ENCODE measurements at places on chromosomes 2 and 18.

DNA sequence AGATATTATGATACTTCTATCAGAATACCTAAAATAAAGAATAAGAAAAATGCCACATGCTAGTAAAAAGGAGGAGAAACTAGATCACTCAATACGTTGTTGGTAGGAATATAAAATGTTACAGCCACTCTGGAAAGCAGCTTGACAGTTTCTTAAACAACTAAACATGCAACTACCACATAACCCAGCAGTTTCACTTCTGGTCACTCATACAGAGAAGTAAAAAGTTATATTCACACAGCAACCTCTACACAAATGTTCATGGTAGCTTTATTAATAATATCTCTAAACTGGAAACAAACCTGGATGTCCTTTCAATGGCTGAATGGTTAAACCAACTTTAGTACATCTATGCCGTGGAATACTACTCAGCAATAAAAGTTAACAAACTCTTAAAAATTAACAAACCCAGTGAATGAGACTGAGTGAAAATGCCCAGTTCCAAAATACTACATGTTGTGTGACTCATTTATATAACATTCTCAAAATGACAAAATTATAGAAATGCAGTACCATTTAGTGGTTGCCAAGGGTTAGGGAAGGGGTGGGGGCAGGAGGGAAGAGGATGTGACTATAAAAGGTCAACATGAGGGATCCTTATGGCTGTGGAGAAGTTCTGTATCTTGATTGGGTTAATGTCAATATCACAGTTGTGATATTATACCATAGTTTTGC lies 124.1 kb downstream of the MMADHC start:
- no peak for DNase-seq

DNA sequence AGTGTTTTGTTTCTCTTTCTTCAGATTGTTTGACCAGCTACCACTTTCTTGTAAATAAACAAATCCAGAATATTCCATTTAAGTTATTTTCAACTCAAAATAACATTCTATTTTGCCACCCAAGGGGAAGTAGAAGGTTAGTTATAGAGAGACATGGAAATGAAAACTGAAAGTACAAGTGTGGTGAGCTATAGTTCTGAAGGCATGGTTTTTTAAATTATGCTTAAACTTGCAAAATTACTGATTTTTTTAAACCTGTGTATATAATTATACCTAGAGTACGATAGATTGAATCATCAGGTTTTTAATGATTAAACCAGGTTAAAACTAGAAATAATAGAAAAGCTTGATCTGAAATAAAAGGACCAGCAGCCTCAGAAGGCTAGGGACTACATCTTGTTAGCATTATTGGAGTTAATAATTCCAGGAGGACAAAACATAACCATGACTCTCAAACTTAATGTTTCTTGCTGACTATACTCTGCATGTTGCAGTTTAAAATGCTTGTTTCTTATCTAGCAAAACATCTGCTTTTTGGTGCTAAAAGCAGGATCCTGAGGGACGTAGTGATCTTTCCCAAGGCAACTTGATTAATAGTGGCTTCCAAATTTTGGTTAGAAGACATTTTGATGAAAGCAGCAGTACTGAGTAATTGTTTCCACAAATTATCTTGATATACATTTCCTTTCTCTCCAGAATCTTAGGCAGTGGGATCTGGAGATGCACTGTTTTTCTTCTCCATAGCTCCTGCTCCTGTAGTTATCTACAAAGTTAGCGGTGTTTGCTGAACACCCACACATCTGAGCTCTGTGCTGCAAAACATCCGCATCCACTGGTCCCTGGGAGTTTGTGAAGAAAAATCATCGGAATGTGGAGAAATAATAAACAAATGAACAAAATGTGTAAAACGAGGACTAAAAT lies 327.2 kb upstream of the PKDCC start:
- DNase-seq, result no peak

DNA sequence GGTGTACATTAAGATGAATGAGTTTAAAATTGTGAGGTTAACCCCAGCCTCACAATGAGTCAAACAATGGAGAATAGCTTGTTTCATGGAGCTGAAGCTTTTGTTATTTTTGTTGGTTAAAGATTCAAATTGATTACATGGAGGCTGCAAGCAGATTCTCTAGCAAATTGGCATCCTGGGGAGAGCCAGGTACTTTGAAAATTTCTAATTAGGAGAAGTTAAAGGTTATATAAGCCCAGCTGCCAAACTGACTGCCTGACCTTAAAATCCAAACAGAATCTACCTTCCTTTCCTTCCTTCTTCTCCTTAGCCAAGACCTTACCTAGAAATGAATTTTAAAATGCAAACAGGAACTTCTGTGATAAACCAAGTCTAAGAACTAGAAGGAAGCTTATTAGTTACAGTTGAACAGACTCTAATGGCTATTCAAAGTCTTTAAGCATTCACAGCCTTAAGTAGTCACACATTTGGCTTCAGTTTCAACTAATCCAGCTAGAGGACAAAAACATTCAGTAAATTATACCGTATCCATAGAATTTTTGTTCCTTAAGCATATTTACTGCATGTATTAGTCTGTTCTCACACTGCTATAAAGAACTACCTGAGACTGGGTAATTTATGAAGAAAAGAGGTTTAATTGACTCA lies 31.5 kb upstream of the PGAP1 start:
- DNase-seq, result no peak

GRCh38 chr18:55376387-55376786 lies 211.6 kb downstream of the TCF4 start:
- DNase-seq, result no peak

DNA sequence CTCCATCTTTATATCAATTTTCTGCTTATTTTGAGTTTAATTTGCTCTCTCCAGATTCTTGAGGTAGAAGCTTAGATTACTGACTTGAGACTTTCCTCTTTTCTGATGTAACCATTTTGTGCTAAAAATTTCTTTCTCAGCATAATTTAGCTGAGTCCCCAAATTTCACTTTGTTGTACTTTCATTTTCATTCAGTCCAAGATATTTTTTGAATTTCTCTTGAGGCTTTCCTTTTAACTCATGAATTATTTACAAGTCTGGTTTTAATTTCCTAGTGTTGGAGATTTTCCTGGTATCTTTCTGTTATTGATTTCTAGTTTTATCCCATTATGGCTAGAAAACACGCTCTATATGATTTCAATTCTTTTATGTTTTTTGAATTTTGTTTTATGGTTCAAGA lies 144.7 kb upstream of the PGAP1 start:
- DNase-seq, result peak; percentile 26

GRCh38 chr2:134336352-134336751 lies 82.5 kb downstream of the MGAT5 start:
- no peak for DNase-seq

All from CD4-positive, CD25-positive, alpha-beta regulatory T cell (primary cell).